ENCODE measurements at places on chromosomes 3 and 15.

DNA sequence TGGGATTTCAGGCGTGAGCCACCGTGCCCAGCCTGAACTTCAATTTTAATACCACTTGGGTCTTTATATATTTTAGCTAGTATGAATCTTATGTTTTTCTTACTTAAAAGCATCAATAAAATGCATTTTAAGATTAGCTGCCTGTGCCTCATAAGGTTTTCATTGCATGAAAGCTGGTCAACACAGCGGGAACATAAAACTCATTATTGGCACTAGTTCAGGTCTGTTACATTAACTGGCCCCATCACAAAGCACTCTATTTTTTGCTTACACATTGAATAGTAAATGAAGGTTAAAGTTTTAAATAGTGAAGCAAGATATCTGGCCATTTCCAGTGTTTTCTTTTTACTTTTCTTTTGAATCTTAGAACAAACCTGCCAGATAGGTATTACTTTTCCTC, 145.6 kb upstream of the LYSMD4 start:
- DNase-seq = no peak

DNA sequence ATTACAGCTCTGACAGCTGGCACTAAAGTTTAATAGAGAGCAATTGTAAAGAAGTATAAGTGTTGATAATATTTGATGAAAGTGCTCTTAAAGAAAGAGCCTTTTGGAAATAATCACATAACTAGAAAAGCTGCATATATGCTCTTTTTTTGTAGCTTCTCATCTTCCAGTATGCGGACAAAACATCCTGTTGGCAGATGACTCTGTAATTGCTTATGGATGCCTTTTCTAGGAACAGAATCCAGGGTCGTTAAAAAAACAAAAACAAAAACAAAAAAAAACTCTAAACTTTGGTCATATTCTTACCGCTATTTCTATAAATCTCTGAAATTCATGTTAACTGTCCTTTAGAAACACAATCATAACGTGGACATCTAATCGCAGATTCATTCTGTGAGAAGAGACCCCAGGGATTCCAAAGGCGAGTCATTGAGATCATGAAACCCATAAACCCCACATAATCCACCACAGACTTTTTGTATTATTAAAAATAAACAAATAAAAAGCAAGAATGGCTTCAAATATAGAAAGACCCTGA, 109.8 kb downstream of the EPHA3 start:
- no peak for DNase-seq

DNA sequence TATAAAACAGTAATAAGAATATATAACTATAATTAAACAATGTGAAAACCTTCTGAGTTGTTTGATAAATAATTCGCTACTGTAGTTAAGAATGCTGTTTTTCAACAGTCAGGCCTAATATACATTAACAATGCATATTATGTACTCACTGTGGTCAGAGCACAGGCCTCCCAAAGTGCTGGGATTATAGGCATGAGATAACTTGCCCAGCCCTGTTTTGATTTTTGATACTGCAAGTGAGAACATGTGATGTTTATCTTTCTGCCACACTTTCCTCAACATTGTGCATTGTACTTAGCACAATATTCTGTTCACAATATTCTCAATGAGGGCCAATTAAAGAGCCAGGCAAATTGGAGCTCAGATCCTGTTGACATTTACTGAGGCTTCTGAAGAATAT, 274.5 kb upstream of the RARB start:
- no peak for DNase-seq

- DNase-seq = no peak
These were observed 53.2 kb upstream of the PPARG start for GRCh38 chr3:12235691-12236090.

DNA sequence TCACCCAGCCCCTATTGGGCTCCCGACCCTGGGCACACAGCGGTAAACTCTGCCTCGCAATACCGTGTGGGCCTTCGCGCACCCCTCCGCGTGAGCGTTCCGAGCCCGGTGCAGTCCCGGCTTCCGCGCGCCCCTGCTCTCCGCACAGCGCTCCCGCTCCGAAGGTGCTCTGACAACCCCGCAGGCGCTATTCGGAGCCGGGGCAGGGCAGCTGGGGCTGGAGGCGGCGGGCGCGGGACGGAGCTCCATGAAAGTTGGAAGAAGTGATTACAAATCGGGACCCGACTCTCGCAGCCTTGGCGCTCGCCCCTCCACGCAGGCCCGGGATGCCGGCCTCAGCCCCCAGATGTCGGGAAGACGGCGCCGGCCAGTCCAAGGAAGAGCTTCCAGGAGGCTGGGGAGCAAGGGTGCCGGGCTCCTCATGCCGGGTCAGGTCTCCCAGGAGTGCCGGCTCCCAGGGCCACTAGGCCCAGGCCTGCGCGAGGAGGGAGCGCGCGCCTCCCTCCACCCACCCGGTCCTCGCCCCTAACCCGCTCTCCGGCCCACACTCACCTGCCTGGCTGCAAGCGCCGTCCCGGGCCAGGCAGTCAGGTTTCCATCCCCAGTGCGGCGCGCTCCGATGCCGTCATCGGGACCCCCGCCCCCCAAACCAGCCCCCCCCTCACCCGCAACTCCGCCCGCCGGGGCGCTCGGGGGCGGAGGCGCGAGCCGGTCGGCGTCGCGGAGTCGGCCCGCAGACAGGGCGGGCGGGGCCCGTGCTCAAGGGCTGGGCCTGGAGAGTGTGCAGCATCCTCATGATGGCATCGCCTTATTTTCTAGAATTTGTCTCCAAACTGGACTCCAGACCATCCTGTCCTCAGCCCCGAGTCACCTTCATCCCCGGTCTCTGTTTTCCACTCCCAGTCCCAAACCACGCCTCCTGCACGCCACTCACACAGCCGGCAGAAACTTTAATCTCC, at the start of gene KIF7:
Gene KIF7, minus strand, starts transcription at position 621 of the 959 bp plus-strand sequence. CDS start 2,537 bp downstream, outside the sequence.
- peak; percentile 28 for DNase-seq
